ENCODE measurements at places on chromosomes 1 and 21. TPM values are rescaled to one million over a fixed set of nuclear protein-coding genes. Genes with fewer than 3 reads are reported as not detected.

IL23R gene
- total RNA-seq: not detected

CYP4Z1 gene
- not detected for total RNA-seq

RAP1A gene
- total RNA-seq: 39.3 TPM

OR2AK2 gene
- total RNA-seq: not detected

LCE2C gene
- total RNA-seq: 0.34 TPM

SPATA21 gene
- total RNA-seq: not detected

NR1I3 gene
- total RNA-seq: not detected

SPTA1 gene
- total RNA-seq: not detected

MATN1 gene
- total RNA-seq: 0.07 TPM

RBM8A gene
- total RNA-seq: 204 TPM

All from foreskin keratinocyte (primary cell).